ENCODE measurements at places on chromosomes 16 and 17.

DNA sequence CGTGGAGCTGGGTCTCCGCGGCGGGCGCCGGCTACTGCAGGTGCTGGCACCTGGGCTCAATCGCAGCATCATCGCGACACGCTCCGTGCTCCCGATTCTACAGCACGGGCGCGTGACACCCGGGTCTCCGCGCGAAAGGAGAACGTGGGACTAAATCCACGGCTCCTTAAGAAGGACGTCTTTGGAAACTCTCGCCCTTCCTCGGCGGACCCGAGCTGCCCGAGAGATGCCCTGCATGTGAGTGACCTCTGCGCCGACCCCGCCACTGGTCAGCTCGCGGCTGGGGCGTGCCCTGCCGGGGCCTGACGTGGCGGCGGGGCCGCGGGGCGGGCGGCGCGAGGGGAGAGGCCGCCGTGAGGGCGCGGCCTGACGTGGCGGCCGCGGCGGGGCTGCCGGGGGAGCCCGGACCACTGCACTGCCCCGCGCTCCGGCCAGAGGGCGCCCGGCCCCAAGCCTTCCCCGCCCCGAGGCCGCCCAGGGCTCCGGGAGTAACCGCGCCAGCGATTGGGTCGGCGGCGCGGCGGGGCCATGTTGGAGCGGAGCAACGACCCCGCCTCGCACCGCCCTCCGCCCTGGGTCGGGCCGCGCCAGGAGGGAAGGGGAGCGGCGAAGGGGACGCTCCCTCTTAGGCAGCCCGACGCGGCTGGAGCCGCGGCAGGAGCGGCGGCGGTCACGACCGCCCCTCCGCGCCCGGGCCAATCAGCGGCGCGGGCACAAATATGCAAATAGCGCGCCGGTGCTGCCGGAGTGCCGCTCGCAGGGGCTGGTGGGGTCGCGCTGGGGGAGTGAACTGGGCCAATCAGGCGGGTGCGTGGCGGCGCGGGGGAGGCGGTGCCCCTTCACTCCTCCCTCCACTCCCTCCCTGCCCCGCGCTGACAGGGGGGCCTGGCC lies 75.6 kb downstream of the CHD9 start:
- DNase-seq: peak; percentile 85

GRCh38 chr17:3916825-3917224 lies 560 bp upstream of the P2RX1 start:
- no peak for DNase-seq

DNA sequence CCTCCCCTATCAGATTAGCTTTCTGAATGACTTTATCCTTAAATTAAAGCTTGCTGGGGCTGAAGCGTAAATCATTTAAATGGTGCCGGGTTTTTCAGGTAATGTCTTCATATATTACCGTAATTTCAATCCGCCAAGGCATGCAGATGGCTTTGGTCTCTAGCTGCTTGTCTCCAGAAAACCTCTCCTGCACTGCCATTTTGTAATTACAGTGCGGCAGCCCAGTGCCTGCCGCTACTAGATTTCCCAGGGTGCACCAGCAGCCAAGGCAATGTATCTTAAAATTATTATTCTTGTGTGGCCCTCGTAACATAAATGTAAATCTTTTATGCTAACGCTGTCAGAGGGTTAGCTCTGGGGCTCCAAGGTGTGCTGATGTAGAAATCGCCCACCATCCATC lies 208.5 kb downstream of the TMEM114 start:
- DNase-seq: no peak

GRCh38 chr17:36689089-36689667 lies 87.8 kb downstream of the MRM1 start:
- DNase-seq: no peak

DNA sequence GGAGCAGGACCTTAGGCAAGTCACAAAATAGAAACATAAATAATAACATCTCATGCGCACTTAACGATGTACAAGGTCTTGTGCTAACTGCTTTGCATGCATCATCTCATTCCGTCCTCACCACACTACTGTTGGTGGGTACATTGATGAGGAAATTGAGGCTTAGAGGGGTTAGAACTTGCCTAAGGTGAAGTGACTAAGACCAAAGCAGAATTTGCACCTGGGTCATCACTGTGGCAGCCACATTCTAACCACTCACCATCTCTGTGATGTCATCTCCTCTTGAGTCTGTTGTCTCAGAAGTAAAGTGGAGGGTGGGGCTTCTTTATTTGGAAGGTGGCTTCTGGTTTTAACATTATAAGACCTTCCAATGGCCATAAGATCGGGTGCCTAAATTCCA lies 20.4 kb upstream of the TRIM25 start:
- DNase-seq: no peak

- no peak for DNase-seq
These were observed 22.2 kb downstream of the TEX2 start for GRCh38 chr17:64240741-64241347.

- DNase-seq: no peak
These were observed 30.5 kb downstream of the CDH13 start for GRCh38 chr16:82657239-82657638.

- no peak for DNase-seq
These were observed 9.2 kb upstream of the CES4A start for GRCh38 chr16:66979011-66979717.

GRCh38 chr17:63486317-63487013 lies 9.6 kb downstream of the ACE start:
- no peak for DNase-seq

DNA sequence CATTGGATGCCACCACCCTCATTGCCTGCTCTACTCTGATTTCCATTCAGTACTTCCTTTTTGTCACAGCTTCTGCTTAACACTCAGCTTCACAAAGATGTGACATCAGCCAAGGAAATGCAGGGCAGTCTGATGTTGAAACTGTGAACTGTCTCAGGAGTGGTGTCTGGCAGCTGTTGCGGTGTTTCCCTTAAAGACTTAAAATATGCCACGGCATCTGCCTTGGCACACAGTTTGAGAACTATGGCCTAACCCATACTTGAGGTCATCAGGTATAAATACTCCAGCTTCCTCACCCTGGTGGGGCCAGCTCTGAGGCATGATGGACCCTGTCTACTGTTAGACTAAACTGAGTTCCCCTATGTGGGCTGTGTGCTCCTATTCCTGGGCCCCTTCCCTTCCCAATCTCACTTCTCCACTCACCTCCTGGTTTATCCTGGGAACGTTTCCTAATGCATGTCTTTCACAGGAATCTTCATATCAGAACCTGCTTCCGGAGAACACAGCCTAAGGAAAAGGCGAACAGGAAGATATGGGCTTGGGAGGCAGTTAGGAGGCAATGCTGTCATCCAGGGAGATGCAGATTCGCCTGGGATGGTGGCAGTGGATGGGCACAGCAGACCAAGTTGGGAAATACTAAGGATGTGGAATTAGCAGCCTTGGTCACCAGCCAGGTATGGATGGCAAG lies 96.5 kb downstream of the WSCD1 start:
- no peak for DNase-seq

- DNase-seq: no peak
These were observed 346.5 kb downstream of the C16orf95 start for GRCh38 chr16:86970726-86971125.

DNA sequence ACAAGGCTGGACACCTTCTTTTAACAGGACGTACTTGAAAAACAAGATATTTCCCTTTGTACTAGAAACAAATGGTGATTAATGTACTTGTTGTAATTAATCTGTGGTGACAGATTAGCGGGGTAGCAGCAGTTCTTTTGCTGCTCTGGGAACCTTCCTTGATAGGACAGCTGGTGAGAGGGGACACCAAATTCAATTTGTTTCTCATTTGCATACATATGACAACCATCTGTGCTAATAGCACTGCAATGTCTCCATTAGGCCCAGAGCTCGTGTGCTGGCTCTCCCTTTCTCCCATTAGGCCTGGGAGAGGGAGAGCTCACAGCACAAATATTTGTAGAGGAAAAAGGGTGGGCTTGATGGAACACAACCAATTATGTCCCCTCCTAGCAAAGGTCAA lies 221.0 kb upstream of the HS3ST3A1 start:
- DNase-seq: no peak

DNA sequence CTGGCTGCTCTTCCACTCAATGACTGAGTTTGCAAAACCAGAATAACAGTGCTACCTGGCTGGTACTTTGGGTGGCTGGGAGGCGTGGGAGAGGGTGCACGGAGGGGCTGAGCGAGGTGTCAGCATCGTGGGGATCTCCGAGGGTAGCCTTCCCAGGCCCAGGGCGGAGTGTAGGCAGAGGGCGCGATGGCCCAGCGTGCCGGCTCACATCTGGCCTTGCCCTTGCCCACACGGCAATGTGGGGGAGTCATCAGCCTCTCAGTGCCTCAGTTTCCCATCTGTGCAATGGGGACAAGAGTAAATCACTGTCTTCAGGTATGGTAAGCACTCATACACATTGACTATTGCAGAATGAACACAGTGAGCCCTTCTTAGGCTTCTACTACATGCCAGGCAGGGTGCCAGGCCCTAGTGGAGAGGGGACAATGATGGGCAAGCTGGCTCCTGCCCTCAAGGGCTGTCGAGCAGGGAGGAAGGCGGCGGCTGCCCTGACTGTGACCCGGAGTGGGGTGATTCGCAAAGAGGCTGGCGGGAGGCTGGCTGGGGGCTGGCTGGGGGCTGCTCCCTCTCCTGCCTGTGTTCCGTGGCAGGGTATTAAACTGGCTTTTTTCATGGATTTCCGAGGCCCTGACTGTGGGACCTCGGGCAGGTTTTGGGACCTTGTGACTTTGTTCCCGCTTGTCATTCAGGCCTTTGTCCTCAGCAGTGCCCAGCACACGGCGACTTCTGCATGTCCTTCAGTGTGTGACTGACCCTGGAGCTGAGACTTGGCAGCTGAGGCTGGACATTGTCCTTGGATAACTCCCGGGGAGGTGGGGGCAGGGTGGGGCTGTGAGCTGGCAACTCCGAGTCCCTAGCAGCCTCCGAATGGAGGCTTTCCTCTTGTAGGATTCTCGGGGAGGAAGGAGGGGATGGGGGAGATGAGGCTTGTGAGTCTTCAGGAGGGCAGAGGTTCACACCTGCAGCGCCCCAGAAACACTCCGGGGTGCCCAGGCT lies 243.1 kb downstream of the SEC14L1 start:
- peak; percentile 72 for DNase-seq

GRCh38 chr16:85149776-85150175 lies 37.5 kb upstream of the CIBAR2 start:
- no peak for DNase-seq

DNA sequence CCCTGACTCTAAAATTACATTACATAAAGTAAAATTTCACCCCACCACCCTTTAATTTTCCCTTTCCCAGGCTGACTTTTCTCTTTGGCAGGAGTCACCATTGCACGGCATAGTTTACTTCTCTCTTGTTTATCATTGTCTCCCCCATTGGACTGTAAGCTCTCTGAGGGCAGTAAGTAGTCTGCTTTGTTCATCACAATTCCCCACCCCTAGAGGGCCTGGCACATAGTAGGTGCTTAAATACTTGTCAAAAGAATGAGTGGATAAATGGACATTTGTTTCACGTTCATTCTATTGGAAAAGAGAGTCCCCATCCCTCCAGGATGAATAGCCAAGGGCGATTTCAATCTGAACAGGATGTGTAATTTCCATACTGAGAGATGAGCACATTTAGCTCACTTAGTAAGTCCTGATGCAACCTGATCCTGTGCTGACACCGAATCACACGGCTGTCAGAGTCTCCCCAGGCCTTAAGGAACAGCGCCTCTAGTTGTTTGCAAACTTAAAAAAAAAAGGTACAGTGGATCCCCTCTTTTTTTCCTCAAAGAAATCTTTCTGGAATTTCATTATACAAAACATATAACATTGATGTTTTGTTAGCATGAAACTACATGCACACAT lies 54.0 kb downstream of the AKAP1 start:
- DNase-seq: no peak

DNA sequence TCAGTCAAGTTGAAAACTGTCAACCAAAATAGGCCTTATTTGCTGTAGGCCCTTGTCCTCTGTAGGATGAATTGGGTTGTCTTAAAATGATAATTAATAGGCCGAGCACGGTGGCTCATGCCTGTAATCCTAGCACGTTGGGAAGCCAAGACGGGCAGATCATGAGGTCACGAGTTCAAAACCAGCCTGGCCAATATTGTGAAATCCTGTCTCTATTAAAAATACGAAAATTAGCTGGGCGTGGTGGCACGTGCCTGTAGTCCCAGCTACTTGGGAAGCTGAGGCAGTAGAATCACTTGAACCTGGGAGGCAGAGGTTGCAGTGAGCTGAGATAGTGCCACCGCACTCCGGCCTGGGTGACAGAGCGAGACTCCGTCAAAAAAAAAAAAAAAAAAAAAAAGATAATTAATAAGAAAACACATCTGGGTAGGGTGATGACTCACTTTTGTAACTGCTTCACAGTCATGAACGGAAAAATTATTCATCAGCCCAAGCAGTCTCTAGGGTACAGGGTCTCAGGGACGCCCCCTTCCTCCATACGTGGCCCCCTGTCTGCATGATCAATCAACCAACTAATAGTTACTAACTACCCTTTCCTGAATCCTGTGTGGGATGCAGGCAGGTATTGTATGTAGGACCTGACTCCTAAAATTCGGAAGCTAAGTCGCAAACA lies 137.0 kb upstream of the RCVRN start:
- no peak for DNase-seq

DNA sequence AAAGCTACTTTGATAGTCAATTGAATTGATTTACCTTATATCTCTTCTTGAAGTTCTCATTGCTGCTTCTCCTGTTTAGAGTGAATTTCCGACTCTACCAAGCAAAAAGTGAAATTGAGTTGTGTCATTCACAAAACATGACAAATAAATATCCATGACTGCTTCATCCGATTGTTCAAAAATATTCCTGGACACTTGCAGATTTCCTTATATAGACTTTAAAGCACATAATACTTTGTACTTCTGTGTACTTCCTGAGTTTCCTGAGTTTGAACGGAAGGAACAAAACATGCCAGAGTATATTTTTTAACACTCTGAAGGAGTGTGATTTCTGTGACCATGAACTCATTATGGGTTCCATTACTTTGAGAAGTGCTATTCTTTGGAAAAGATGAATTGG lies 20.5 kb upstream of the VAT1L start:
- DNase-seq: no peak

DNA sequence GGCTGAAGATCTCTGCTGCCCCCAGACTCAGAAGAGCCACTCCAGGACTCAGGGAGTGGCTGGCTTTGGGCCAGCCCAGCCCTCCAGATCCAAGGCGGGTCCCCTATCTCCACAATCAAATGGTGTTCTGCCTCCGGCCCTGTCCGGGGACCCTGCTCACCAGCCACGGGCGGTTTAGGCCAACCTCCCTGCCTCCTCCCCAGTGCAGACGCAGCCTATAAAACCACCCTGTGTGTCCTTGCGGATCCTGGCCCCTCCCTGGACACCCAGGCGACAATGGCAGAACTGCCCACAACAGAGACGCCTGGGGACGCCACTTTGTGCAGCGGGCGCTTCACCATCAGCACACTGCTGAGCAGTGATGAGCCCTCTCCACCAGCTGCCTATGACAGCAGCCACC lies at the start of gene SLC12A3:
Gene SLC12A3, plus strand, starts transcription at position 248 of the 400 bp plus-strand sequence. Its CDS starts 29 bp downstream, at position 277.
- no peak for DNase-seq
